ENCODE measurements at places on chromosomes 2 and 18. TPM values are rescaled to one million over a fixed set of nuclear protein-coding genes. Genes with fewer than 3 reads are reported as not detected.

- DNase-seq, result no peak
Measured at GRCh38 chr2:18474700-18475099, 85.8 kb downstream of the RDH14 start.

The PROKR1 gene
- total RNA-seq, result not detected

GRCh38 chr2:18799397-18799796, 210.0 kb upstream of the NT5C1B start:
- no peak for DNase-seq

GRCh38 chr18:61948281-61948741, 55.5 kb upstream of the RNF152 start:
- no peak for DNase-seq

The KLHL29 gene
- total RNA-seq, result 12.9 TPM

GRCh38 chr2:201008296-201008829, 44.9 kb upstream of the ORC2 start:
- DNase-seq, result no peak

- no peak for DNase-seq
Measured at GRCh38 chr2:2392332-2392731, 61.3 kb upstream of the MYT1L start.

- DNase-seq, result no peak
Measured at GRCh38 chr18:45642238-45642637, 27.0 kb downstream of the SLC14A2 start.

The GPR17 gene
- total RNA-seq, result 0.18 TPM

DNA sequence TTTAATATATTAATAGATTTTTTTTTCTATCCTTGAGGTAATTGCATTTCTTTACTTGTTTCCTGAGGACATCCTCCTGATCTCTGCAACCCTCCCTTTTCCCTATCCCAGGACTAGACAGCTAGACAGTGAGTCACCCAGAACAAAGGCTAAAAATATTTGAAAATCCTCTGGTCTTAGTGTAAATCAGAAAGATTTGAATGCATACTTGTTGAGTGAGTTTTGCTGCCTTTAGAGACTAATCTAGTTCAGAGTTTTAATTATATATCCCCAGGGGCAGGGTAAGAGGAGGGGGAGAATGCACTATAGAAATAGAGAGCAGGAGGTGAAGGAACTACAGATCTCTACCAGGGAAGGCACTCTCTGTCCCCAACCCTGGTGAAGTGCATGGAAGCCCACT, 202.3 kb upstream of the TCF4 start:
- DNase-seq, result no peak

GRCh38 chr18:7896805-7897518, 329.8 kb downstream of the PTPRM start:
- no peak for DNase-seq

The B4GALT6 gene
- total RNA-seq, result 4.6 TPM

DNA sequence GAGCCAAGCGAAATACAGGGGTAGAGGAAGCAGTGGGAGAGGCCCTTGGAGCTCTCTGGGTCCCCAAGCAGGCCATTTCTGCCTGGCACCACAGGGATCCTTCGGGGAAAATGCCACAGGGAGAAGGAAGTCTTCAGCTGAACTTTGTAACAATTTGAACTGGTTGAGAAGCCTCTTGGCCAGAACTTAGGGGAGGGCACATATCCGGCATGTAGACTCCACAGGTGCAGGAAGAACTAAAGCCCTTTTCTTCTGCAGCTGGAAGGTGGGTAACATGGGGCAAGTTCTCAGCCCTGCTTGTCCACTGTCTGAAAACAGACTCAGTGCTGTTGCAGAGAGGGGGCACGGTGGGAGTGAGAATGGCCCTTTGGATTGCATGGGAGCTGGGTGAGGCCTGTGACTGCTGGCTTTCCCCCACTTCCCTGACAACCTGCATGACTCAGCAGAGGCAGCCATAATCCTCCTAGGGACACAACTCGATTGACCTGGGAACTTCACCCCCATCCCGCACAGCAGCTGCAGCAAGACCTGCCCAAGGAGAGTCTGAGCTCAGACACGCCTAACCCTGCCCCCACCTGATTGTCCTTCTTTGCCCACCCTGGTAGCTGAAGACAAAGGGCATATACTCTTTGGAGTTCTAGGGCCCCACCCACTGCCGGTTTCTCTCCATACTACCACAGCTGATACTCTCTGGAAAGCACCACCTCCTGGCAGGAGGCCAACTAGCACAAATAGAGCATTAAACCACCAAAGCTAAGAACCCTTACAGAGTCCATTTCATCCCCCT, 101.6 kb upstream of the FAM136A start:
- no peak for DNase-seq

GRCh38 chr18:505483-506122, 5.1 kb upstream of the COLEC12 start:
- no peak for DNase-seq

GRCh38 chr18:72840109-72840508, 27.7 kb downstream of the NETO1 start:
- no peak for DNase-seq

The TEX261 gene
- 71.3 TPM for total RNA-seq

The ACMSD gene
- not detected for total RNA-seq

DNA sequence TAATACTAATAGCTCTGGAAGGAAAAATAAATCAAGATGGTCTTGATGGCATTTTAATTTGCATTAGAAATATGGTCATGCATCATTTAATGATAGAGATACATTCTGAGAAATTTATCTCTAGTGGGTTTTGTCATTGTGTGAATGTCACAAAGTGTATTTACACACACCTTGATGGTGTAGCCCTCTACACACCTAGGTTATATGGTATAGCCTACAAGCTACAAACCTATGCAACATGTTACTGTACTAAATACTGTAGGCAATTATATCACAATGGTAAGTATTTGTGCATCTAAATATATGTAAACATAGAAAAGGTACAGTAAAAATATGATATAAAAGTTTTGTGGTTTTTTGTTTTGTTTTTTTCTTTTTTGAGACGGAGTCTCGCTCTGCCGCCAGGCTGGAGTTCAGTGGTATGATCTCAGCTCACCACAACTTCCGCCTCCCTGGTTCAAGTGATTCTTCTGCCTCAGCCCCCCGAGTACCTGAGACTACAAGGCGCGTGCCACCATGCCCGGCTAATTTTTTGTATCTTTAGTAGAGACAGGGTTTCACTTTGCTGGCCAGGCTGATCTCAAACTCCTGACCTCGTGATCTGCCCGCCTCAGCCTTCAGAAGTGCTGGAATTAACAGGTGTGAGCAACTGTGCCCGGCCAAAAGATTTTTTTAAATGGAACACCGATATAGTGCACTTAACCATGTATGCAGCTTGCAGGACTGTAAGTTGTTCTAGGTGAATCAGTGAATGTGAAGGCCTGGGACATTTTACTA, 83.7 kb upstream of the UBXN4 start:
- no peak for DNase-seq

DNA sequence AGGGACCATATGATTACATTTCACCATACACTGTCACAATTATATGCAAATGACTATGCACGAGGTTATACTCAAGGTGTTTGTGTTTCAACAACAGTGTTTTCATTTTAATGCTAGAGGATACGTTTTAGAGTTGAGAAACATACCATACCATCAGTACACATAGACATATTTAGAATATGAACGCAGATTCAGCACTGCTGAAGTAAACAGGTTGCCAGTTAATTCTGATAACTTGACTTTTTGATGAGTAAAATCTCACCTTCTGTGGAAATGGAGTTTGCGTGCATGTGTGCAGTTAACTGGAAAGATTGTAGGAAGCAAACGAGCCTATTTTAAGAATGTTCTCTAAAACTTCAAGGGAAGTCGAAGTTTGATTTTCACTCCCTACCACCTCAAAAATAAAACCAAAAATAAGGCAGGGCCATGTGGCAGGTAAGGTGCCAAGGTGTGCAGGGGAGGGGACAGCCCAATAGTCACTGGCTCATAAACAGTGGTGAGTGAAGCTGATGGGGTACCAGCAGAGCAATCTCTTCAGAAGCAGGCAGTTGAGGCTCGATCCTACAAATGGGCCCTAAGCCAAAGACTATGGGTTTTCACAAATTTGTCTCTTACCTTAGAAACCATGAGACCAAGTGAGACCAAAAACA, 213.1 kb downstream of the IKZF2 start:
- DNase-seq, result no peak

The ITGB6 gene
- total RNA-seq, result 65.2 TPM

DNA sequence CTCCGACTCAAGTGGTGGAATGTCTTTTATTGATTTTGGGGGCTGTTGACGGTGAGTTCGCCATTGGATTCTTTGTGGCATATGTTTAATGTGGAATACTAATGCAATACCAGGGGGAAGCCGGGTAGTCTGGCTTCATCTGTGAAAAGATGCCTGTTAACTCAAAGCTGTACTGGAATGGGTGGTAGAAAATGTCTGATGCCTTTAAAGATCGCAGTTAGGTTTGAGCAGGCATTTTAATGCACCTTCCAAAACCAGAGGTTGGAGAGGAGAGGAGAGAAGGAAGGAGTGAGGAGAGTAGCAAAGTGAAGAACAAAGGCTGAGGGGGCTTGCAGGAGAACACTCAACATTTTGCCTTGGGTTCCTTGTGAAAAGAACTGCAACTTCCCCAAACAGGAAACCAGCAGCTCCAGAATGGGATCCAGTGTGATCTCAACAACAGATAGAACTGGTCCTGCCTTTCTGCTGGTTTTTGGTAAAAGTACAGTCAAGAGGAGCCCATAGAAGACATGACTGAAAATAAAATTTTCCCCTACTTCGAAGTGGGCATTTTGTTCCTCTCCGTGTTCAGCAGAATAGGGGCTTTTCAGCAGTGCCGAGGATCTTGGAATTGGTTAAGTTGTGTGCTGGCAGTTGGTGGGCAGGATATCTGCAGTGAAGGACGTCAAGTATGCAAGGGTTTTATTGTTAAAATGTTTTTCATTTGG, 1.5 kb downstream of the ZNF532 start:
- no peak for DNase-seq

DNA sequence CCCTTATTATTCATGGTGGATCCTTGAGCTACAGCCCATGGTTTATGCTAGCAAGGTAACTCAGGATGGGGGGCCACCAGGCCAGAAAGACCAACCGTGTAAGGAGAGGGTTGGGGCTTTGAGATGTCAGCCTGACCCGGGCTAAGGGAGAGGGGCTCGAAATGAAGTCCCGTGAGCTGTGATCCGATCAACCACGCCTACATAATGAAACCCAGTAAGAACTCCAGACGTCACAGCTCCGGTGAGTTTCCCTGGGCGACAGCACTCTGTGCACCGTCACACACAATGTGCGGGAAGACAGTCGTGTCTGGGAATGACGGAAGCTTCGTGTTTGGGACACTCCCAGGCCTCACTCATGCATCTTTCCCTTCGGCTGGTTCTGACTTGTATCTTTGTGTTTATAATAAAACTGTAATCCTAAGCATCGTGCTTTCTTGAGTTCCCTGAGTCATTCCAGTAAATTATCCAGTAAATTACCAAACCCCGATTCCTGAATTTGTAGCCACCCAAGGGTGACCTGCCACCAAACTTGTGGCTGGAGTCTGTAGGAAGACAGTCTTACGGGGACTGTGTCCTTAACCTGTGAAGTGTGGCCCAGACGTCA, 44.2 kb downstream of the CYP27C1 start:
- no peak for DNase-seq

- no peak for DNase-seq
Measured at GRCh38 chr2:62014102-62014501, 108.6 kb downstream of the COMMD1 start.
